ENCODE measurements at places on chromosomes 7 and 10.

- no peak for DNase-seq
Observed at GRCh38 chr7:41573862-41574261, 129.0 kb downstream of the INHBA start.

DNA sequence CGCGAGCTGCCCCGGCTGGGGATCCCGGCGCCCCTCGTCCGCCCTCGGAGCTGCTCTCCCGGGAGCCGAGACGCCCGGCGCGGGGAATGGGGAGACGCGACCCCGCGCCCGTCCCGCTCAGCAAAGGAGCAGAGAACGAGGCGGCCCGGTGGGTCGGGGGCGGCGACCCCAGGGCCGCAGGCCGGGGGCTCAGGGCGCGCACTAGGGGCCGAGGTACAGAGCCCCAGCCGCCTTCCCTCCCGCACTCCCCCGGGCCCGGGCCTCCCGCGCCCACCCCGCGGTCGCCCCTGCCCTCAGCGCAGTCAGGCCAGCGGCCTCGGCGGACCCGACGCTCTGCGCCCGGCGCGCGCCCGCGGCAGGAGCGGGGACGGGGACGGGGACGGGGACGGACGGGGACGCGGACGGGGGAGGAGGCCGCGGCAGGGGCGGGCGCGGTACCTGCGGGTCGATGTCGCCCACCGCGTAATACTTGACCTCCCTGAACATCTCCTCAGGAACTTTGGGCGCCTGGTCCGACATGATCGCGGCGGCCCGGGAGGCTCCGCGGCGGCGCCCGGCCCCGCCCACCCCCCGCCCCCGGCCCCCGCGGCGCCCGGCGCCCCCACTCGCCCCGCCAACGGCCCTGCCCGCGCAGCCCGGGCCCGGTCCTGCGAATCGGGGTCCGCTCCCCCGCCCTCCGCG, 373 bp downstream of the PAXIP1 start:
- DNase-seq: peak; percentile 71

- DNase-seq: no peak
Observed at GRCh38 chr10:29481906-29482440, 152.8 kb downstream of the SVIL start.

- DNase-seq: no peak
Observed at GRCh38 chr10:34889004-34889869, 74.1 kb upstream of the PARD3 start.

- DNase-seq: peak; percentile 9
Observed at GRCh38 chr10:63068246-63068645, 64.9 kb upstream of the NRBF2 start.

DNA sequence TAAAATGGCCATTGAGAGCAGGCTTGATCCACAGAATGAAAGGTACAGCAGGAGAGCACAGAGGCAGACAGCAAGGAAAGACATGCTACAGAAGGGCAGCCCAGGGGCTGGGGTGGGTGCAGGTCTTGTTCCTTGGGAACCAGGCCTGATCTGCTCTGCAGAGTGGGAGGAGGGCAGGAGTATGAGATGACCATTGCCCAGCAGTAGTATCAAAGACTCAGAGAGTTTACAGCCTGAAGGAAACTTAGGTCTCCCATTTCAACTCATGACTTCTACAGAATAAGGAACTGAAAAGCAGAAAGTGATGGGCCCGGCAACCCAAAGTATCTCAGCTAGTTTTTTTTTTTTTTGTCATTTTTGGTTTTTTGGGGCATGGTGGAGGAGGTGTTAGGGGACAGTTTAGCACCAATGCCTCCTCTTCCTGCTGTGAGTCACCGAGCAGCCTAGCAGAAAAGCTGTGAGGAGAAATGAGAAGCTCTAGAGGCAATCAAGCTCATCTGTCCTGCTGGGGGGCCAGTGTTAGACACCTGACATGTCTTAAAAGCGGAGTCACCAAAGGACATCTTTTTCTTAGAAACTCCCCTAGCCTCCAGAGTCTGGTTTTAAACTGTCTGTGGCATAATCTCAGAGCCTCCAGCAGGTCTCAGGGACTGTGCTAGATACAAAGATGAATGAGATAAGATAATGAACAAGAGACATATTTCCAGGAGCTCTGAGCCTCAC, 34.3 kb upstream of the HERPUD2 start:
- DNase-seq: no peak

GRCh38 chr7:5702876-5703571, 78.4 kb downstream of the RNF216 start:
- DNase-seq: no peak

DNA sequence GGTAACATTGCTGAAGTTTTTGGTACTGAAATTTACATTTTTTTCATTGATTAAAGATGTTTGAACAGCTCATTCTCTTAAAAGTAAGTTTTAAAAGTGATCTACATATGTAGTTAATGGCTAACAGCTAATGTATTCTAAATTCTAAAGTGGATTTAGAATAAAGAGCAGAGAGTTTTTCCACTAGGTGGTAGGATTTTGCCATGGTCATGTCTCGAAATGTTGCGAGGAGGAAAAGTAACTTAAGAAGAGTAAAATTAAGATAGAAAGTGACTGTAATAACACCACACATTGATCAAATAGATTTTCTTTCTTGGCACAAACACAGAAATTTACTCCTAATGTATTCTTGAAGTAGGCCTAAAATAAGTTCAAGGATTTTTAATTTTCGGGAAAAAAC, 19.8 kb downstream of the LSMEM1 start:
- no peak for DNase-seq

GRCh38 chr10:119350502-119351097, 143.2 kb downstream of the GRK5 start:
- DNase-seq: no peak

- no peak for DNase-seq
Observed at GRCh38 chr7:150803161-150803860, 2.7 kb downstream of the TMEM176A start.

GRCh38 chr10:104577163-104577562, 63.9 kb upstream of the SORCS3 start:
- no peak for DNase-seq

- no peak for DNase-seq
Observed at GRCh38 chr10:104403636-104404035, 50.0 kb downstream of the CFAP58 start.

DNA sequence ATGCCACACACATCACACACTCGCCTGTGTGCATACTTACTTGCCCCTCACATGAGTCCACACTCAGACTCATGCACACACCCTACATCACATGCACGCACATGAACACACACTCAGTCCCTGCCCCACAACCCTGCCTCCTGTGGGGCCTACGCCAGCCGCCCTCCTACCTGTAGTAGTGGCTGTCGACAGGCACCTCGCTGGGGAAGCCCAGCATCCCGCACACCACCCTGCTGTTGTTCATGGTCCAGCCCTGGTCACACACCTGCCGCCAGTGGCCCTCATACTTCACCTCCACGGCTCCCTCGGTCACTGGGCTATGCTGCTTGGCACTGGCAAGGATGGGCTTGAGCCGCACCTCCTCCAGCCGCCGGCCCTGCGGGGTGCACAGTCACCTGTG, 7.2 kb downstream of the LOXL4 start:
- no peak for DNase-seq

All from NCI-H526 treated with DMSO at 0.1 percent for 48 hours (cell line).